ENCODE measurements at places on chromosomes 2 and 18.

DNA sequence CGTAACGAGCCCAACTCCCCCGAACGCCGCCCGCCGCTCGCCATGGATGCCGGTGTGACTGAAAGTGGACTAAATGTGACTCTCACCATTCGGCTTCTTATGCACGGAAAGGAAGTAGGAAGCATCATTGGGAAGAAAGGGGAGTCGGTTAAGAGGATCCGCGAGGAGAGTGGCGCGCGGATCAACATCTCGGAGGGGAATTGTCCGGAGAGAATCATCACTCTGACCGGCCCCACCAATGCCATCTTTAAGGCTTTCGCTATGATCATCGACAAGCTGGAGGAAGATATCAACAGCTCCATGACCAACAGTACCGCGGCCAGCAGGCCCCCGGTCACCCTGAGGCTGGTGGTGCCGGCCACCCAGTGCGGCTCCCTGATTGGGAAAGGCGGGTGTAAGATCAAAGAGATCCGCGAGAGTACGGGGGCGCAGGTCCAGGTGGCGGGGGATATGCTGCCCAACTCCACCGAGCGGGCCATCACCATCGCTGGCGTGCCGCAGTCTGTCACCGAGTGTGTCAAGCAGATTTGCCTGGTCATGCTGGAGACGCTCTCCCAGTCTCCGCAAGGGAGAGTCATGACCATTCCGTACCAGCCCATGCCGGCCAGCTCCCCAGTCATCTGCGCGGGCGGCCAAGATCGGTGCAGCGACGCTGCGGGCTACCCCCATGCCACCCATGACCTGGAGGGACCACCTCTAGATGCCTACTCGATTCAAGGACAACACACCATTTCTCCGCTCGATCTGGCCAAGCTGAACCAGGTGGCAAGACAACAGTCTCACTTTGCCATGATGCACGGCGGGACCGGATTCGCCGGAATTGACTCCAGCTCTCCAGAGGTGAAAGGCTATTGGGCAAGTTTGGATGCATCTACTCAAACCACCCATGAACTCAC lies 673 bp downstream of the PCBP1 start:
- peak; percentile 65 for DNase-seq

DNA sequence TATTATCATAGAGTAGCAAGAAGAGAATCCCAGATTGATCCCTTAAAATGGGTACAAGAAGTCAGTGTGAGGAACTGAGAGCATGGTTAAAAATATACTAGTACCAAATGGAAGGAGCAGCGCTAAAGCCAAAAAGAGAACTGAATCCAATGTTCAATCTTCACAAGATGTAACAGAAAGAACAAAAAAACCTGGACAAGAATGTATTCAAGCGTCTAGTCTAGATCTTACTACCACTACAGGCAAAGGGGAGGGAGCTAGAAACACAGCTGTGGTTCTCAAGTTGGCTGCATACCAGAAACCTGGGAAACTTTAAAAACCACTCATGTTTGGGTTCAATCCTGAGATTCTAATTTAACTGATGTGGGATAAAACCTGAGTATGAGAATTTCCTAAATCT lies 57.5 kb downstream of the PIAS2 start:
- DNase-seq = no peak

- no peak for DNase-seq
These were observed 294.1 kb downstream of the BCL2 start for GRCh38 chr18:63025251-63026090.

GRCh38 chr2:170177950-170178781 lies at the start of gene MYO3B:
TSS of gene MYO3B (plus strand) at chr2:170178147. CDS start at chr2:170178288, 141 bp downstream.
- no peak for DNase-seq

DNA sequence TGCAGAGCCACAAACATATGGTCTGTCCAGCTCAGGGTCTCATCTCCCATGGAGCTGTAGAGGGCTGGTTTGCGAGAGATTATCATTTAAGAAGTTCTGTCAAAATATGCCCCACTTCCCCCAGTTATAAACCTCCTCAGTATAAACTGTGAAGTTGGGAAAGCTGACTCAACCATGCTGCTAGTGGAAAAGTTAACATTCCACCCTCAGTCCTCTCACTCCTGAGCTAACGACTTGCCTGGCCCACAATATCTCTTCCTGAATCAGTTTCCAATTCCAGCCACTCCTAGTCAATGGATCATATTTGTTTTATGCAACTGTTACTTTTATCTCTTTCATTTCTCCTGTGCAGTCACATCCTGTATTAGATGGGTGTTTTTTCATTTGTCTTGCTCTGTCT lies 326.2 kb downstream of the SETBP1 start:
- DNase-seq = no peak

DNA sequence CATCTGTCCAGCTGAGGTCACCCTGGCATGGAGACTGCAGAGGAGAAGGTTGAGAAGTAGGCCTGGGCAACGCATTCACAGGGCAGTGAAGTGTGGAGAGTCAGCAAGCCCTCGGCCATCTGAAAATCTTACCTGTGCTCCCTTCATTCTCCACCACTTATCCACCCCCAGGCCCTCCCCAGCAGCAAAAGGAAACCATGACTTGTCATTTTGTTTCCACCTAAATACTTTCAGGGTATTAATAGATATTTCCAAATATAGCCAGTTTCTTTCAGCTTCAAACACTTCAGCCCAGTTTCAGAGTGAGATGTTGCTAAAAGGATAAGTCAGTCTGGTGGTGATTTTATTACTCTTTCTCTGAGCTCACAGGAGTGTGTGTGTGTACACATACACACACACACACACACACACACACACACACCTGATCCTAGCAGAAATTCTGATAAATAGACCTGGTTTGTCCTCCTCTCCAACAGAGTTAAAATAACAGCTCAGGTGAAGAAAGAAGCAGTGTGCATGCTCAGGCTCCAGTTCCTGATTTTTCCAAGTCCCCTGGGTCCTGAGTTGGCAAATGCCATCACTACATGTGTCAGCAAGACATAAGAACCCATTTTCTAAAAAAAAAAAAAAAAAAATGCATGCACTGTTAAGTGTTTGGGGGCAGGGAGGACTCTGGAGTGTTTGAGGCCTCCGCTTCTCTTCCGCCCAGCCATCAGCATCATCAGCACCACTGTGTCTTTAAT lies 82.8 kb downstream of the LOXHD1 start:
- no peak for DNase-seq

DNA sequence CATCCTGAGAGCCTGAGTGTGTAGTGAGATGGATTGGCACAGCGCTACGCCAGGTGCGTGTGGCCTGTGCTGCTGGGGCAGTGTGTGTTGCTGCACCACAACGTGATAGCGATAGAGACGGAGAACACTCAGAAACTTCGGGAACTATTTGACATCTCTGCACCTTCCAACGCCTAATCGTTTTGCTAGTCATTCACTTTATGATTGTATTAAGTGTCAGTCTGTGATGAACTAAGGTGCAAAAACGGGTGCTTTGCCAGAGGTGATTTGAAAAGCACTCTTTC lies 26.0 kb upstream of the IGFBP2 start:
- DNase-seq = no peak

GRCh38 chr2:101843048-101843447 lies 145.5 kb downstream of the MAP4K4 start:
- DNase-seq = no peak

All from stimulated activated naive CD4-positive, alpha-beta T cell (primary cell).